T-helper 22 cell (primary cell): ENCODE measurements at places on chromosomes 2 and 18.

DNA sequence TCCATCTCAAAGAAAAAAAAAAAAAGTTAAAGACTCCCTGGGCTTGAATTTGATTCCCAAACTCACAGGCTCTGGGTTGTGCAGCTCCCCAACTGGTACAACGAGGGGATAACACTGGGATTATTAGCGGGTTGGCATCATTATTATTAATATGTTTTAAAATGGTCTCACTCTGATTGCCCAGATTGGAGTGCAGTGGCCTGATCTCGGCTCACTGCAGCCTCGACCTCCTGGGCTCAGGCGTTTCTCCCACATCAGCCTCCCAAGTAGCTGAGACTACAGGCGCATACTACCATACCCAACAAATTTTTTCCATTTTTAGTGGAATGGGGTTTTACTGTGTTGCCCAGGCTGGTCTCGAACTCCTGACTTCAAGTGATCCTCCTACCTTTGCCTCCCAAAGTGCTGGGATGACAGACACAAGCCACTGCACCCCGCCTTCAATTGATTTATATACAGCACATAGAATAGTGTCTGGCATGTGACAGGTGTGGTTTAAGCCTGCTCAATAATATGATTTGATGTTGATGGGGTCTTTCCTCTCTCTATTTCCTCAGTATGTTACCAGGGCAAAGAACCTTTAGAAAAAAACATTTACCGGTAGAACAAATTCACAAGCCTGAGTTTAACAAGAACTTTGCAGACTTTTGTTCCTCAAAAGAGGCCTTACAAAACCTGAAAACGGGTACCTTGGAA, 12.2 kb downstream of the MYCN start:
- no peak for DNase-seq

DNA sequence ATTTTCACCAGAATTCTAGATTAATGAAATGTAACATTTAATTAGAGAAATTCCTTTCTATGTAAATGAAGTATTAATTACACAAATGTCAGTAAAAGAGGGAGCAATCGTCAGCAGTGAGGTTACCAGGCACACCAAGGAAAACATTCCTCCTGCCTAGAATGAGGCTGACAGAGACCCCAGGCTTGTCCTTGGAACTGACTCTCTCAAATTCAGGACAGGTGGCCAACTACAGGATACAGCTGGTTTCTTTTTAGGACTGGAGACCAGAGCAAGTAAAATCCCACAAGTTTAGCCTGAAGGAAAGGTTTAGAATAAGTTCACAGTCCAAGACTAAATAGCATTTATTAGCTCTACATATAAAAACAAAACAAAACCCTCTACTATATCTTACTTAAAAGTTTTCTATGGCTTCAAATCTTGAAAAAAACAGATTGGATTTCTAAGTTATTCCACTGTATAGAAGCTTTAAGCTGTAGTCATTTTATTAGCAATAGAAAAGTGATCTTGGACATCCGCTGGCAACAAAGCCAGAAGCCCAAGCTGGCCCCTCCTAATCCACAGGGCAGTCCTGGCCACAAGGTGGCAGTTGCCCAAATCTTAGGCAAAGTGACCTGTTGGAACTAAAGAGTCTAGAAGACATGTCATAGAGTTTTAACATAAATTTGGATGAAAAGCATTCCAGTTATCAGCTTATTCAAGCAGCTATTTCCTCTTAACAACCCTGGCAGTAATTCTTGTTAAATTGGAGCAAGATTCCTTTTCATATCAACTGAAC, 81.0 kb downstream of the SP3 start:
- DNase-seq: no peak

GRCh38 chr18:68642003-68642402, 72.9 kb downstream of the TMX3 start:
- DNase-seq: no peak

- no peak for DNase-seq
These were observed 21.1 kb downstream of the CARF start for GRCh38 chr2:202933139-202933510.

DNA sequence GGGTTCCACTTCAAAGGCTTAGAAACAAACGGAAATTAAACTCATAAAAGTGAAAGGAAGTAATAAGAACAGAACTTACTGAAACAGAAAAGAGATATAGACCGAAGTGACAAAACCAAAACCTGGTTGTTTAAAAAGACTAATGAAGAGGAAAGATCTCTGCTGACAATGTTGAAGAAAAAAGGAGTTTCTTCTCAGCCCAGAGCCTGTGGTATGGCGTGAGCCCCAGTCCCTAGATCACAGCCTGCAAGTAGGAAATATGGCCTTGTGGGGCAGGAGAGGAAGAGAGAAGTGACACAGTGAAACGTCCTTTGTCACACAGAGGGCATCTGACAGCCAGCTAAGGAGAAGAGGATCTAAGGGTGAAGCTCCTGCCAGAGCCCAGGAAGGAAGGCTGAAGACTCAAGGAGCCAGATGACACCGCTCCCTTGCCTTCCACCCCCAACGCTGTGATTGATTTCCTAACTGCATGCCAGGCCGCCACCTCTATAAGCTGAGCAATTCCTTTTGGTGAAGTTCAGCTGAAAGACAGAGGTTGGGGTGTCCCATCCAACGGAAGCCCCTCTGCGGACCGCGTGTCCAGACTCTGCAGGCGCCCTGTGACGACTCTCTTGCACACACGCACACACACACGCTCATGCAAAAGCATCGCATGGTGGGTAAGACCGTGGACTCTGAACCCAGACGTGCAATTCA, 141.1 kb downstream of the HDAC4 start:
- no peak for DNase-seq

- DNase-seq: no peak
These were observed 10.9 kb downstream of the MEP1B start for GRCh38 chr18:32200766-32201165.

- no peak for DNase-seq
These were observed 82.2 kb downstream of the ASAP2 start for GRCh38 chr2:9288681-9289338.

GRCh38 chr18:26406854-26407517, 141.4 kb downstream of the KCTD1 start:
- DNase-seq: no peak

- no peak for DNase-seq
These were observed 191.0 kb downstream of the GLI2 start for GRCh38 chr2:120926463-120927264.

DNA sequence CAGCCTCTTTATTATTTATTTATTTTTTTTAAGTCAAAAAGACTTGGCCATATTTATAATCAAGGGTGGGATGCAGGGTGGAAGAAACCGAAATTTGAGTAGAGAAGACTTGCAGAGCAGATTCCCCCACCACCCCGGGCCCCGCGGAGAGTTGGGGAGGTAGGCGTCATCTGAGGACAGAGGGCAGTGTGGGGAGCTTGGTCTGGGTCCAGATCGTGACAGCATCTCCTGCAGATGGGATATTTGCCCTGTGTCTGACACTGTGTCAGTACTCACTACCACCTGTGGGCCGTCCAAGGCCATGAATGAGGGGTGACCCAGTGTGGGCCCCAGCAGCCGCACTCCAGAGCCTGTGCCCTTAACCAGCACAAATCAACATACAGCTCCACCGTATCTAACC, 10.5 kb upstream of the PRELID3A start:
- DNase-seq: no peak

DNA sequence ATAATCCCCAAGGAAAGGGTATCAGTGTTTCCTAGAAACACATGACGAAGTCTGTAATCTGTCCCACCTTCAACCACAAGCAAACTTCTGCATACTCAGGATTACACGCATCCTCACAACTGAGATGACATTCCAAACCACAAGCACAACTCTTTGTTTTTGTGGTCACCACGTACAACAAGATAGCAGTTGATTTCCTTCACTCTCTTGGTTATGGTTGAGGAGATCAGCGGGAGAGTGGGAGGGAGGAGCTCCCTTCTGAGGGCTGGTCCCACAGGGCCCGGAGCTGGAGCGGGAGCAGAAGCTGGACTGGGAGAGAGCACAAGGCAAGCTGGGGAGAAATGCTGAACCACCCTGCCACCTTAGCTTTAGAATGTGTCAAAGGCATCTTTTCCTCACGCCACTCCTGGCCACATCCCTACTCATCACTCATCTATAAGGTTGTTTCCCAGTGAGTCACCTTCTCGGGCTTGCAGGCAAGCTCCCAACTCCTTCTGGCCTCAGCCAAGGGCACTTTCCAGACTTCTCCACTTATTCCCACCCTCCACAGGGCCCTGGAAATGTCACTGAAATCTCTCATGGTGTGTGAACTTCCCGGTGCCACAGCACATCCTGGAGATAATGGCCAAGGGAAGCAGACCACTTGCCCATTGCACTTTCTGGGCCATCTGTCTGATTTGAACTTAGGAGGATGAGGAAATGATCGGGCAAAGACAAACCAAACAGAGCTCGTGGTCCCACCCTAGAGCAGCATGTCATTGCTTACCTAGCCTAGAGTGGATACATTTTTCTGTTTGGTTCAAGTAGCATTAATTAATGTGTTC, 98.9 kb upstream of the LGALSL start:
- DNase-seq: no peak

GRCh38 chr2:95573866-95574265, 17.9 kb upstream of the TRIM43 start:
- DNase-seq: no peak
